Activated CD4-positive, alpha-beta T cell treated with anti-CD3 and anti-CD28 coated beads, Interleukin-2, amount 50 U/mL, for 1 hour (primary cell): ENCODE measurements at places on chromosomes 2 and 18.

- no peak for DNase-seq
These were observed 12.3 kb upstream of the RESP18 start for GRCh38 chr2:219344751-219345430.

- DNase-seq = no peak
These were observed 82.3 kb downstream of the VAPA start for GRCh38 chr18:9996094-9996493.

GRCh38 chr18:51195086-51195450, 2.4 kb downstream of the MEX3C start:
- no peak for DNase-seq

- DNase-seq = no peak
These were observed 108.6 kb upstream of the NYAP2 start for GRCh38 chr2:225290757-225291400.

DNA sequence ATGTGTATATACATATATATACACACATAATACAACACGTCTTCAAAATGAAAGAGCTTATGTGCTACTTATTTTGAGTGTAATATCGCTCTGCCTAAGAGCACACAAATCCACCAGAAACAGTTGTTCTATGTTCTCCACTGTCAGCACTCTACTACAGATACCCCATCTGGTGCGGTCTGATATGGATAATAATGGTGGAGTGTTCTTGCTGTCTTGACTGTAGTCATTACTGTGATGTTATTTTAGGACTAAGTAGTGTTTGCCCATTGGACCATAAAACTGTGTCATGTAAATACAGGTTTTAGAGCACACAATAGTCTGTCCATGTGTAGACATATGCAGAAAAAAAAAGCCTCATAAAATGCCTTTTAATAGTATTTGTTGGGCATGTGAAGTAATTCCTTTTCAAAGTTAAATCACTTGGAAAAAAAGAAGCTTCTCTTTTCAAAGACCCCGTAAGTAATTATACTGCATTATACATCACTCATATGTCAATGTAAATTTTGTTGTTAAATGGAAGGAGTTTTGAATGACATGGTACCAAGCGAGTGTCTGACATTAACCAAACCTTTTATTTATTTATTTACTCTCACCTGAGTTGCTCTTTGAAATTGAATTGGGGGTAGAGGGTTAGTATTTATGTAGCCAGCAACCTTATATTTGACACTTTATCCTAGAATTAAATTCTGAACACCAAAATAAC, 1249.2 kb upstream of the ZEB2 start:
- no peak for DNase-seq

DNA sequence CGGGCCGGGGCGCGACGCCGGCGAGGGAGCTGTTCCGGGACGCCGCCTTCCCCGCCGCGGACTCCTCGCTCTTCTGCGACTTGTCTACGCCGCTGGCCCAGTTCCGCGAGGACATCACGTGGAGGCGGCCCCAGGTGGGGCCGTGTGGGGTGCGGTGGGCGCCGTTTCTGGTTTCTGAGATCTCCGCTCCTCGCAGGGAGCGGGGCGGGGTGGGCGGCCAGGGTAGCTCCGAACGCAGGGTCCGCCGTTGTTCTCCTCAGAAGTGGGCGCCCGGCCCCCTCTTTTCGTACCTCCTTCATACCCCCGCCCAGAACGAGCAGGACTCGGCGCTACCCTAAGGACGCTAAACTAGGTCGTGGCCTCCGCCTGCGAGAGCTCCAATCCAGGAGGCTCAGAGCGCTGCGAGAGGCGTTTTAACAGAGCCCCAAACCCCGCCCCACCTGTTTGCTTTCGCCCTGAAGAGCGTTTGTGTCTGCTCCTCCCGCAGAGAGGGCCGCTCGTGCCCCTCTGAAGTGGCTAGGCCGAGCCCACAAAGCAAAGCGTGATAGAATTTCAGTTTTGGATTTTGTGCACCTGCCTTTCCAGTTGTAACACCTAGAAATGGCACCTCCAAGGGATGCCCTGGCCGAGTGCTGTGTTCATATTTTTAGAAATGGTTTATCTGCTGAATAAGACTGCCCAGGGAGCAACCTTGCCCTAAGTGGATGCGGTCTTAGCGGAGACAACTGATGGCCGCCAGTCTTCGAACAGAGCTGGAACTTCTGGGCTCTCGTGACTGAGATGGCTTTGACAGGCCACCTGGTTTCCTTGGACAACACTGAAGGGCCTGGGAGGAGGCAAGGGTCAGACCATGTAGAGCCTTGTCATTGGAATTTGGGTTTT, 626 bp downstream of the CAPN10 start:
- DNase-seq = peak; percentile 64
